ENCODE measurements at places on chromosomes 11 and 22. TPM values are rescaled to one million over a fixed set of nuclear protein-coding genes. Genes with fewer than 3 reads are reported as not detected.

GRCh38 chr11:116814502-116814901 lies 8.6 kb downstream of the APOA4 start:
- no peak for DNase-seq

GRCh38 chr11:119320776-119321524 lies 4.0 kb upstream of the MCAM start:
- peak; percentile 88 for DNase-seq

TCN2 gene
- total RNA-seq, result 11.7 TPM

DNA sequence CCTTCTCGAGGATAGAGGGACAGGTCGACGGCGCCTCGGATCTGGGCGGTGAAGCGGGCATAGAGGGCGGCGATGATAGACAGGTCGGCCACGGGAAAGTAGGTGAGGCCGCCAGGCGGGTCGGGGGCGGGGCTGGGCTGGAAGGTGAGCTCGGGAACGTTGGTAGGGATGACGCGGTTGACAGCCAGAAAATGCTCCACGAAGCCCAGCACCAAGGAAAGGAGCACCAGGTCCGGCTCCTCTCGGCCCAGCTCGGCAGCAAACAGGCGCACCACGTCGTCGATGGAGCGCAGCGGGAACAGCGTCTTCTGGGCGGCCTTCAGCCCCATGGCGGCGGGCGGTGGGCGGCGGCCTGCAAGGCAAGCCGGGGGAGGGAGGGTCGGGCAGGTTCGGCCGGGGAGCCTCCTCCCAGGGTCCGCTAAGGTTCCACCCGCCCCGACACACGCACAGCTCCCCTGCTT lies 540 bp downstream of the MEN1 start:
- DNase-seq, result no peak

ADSL gene
- 169 TPM for total RNA-seq

Measured in RPMI7951 (cell line).